ENCODE measurements at places on chromosomes 1 and 21.

DNA sequence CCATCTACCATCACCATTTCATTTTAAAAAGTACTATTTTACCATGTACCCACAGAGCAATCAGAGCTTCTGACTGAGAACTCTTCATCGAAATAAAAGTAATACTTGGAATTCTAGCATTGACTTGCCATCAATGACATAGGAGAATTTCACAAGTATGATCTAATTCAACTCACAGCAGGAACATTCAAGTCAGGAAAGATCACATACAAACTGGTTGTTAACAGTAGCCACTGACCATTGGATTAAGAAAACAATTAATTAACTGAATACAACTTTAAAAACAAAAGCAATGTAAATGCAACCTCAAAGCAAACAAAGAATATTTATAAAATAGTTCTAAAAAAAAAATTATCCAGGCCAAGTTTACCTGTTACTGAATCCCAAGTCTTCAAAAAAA is 18.8 kb downstream of the RNF115 start:
- DNase-seq: no peak

- DNase-seq: peak; percentile 71
Observed at GRCh38 chr21:46455575-46456385, 2.9 kb upstream of the DIP2A start.

DNA sequence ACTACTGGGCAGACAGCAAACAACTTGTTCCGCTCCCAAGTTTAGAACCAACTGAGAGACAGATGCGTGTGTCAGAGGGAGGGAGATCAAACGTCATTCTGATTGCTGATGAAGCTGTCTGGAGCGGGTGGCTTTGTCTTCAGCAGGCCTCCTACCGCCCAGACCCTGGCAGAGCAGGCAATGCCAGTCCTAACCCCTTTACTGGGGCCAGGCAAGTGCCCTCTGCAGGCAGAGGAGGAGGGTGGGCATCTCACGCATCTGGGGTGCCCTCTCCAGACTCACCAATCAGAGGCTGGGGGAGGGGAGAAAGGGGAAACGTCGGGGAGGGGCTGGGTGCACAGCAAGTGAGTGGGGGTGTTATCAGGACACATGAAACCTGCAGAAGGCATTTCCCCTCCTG is 126.6 kb downstream of the ACTL8 start:
- no peak for DNase-seq

DNA sequence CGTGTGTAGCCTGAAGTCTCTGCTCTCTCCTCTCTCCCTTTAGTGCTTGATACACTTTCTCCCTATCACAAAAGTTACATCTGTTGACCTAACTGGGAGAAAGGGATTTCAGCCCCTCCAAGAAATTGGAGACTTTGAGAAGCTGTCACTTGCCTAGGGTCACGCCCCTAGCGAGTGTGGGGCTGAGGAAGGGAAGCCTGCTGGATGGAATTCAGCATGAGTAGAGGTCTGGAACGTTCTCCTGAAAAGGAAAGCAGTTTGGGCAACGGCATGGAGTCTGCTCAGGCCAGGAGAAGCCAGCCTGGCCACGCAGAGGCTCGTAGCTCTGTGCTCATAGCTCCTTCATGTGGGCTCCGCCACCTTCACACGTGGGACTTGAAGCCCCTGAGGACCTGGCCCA is 22.4 kb downstream of the COL16A1 start:
- no peak for DNase-seq

DNA sequence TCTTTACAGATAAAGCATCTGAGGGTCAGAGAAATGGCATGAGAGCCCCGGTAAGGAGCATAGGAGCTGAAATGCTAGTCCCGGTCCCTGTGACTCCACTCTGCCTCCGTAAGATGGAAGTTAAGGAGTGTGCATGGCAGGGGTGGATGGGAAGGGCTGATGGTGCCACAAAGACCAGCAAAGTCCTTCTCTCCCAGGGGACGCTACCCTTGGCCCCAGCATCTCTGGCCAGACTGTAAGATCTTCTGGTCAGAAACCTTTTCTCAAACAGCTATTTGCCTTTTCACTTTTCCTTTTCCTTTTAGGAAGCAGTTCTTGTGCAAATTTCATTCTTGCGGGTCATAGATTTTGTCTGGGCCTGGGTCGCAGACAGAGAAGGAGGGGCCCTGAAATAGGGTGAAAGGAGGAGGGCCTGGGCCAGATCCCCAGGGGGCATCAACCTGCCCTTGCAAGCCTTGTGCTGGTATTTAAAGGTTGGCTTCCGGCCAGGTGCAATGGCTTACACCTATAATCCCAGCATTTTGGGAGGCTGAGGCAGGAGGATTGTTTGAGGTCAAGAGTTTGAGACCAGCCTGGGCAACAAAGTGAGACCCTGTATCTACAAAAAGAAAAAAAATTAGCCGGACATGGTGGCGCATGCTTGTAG is 14.4 kb upstream of the EPS8L3 start:
- no peak for DNase-seq

DNA sequence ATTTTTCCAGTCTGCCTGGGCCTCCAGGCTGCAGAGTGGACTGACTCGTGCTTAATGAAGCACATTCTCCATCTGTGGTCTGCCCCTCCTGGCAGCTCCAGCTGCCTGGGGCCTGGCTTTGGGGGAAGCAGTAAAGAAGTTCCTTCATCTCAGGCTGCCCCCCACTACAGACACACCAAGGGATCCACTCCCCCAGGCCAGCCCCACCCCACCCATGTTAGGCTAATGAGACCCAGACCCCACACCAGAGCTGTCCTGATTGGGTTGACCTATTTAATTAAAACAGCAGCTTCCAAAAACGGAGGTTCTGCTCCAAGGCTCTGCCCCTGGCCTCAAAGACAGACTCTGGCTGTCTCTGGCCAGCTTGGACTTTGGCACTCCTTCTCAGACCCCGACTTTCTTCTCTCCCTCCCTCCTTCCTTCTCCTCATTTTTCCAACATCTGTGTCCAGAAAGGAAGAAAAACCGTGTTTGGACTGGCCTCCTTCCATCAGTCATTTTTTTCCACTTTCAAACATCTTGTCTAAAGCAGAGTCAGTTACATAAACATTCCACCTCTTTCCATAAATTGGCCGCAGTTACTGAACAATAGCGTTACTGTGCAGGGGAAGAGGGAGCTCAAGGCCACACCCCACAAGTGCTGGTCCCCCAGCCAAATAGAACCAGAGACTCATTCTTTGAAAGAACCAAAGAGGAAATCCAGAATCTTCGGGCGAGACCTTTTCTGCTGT is 29.7 kb downstream of the SERTAD4 start:
- DNase-seq: peak; percentile 54

DNA sequence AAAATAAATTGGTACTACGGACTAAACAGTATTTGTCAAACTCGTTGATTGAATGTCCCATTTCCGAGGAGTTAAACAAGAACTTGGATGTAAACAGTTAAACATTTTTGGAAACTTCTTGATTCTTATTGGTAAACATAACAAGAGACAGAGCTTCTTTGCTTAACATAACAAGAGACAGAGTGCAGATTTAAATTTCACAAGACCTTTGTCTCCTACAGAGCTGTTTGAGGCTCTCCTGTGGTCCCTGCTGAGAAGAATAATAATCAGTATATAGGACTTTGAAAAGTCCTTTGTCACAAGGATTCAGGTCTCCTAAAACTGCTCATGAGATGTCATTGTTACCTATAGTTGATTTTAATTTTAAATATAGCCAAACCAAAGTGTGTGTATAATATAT is 170.6 kb upstream of the C21orf91 start:
- no peak for DNase-seq

DNA sequence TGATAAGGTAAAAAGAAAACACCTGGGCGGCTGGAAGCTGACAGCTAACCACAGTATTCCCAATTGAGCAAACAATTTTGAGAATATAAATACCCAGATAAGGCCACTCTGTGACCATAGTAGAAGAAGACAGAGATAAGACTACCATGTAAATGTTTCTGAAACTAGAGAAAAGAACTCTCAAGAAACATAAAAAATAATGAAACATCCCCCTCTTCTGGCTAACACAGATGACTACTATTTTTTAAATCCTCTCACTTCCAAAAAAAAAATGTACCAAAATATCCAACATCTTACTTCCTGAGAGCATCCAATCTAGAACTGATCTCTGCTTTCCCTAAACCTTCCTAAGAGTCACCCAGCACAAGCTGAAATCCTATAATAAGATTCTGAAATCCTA is 125.9 kb downstream of the HFM1 start:
- peak; percentile 50 for DNase-seq

DNA sequence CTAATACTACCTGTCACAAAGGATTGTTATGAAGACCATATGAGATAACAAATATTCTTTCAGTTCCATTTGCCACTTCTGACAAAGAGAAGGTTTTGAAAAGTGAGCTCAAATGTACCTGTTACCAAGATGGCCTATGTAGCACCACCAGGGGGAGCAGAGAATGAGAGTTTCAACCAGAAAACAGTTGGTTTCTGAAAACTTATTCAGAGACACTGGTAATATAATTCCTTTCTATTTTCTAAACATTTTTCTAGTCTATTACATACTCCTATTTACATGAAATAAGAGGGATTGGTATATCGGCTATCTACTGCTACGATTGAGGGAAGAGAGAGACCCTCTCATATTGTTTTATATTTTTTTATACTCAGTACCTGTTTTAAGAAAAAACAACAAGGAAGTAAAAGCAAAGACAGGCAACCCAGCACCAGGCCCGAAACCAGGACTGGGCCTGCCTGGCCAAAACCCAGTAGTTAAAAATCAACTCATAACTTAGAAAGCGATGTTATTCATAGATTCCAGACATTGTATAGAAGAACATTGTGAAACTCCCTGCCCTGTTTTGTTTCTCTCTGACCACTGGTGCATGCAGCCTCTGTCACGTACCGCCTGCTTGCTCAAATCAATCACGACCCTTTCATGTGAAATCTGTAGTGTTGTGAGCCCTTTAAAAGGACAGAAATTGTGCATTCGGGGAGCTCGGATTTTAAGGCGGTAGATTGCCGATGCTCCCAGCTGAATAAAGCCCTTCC is 48.3 kb downstream of the IL23R start:
- DNase-seq: peak; percentile 49

DNA sequence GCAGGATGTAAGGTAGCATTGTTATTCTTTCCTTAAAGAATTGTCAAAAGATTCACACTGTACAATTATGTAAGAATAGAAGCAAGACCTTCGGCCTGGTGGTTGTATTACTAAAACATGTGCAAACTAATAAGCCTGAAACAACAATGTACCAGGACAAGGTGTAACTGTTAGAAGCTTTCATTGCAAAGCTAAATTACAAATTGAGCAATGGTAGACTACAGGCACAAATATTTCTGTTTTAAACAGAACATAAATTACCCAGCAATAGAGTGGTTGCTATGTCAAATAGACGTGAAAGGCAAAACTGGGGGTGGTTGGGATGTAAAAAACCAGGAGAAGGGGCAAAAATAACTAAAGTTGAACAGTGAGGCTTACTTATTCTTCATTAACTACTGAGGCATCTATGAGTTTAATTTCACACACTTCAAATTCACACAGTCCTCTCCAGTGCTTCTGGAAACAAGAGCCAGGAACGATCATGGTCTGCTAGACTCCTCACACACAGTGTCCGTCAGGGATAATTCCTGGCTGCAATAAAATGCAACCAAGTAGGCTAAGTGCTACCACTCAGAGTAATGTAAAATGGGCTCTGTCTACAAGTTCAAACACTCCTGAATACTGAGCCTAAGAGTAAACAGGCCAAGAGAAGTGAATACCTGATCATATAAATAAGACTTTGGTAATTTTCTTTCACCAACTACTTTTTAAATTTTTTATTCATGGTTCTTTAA is 39.3 kb upstream of the C1orf198 start:
- DNase-seq: no peak

GRCh38 chr1:153553830-153554541 is 4.9 kb upstream of the S100A3 start:
- peak; percentile 45 for DNase-seq

DNA sequence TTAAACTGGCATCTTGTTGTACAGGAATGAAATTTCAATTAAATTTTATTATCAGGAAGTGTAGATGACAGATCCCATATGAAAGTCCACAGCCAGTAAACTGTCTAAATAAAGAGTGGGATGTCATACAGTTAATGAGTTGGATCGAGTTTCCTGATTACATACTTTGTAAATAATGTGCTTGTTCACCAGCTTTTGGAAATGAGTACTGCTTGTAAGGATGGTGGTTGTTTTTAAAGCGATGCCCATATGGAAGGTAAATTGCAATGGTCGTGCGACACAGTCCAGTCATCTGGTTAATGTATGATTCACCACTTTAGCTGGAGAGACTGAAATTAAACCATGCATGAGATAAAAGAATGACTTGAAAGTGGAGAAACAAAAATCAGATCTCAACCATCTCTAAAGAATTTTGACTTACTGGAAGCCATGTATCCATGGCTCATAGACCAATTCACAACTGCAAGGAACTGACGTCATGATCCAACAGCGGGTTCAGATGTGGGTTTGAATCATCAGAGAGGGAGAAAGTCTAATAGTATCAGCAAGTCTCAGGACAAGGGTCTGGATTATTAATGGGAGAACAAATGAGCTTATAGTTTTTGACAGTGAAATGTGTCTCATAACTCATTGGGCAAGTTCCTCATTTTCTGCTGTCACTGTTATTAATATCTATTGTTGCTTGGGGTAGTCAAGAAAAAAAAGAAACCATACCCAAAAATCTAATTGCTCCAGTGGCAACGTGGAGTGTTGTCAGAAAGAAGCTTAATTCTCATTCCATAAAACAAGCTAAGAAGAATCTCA is 49.0 kb downstream of the MAP10 start:
- DNase-seq: peak; percentile 73

GRCh38 chr1:118918230-118918939 is 69.8 kb downstream of the TBX15 start:
- DNase-seq: no peak

DNA sequence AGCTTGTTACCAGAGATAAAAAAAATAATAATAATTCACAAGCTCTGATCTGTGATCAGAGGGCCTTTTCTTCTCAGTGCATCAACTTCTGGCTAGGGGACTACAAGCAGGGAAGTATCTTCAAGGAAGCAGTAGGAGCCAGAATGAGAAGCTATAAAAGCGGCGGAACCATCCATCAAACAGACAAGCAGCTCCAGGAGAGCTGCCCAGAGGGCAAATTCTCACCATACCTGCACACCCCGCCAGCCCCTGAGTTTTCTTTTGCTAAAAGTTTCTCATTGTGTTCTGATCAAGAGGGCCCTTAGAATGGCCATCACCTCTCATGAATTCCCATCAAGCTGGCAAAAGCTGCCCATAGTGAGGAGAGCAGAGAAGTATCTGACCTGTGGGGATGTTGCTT is 99.4 kb downstream of the SMYD2 start:
- no peak for DNase-seq

- no peak for DNase-seq
Observed at GRCh38 chr1:39666772-39667171, 5.1 kb downstream of the NT5C1A start.

Measured in ELR (cell line).